ENCODE measurements at places on chromosomes 12 and 14.

DNA sequence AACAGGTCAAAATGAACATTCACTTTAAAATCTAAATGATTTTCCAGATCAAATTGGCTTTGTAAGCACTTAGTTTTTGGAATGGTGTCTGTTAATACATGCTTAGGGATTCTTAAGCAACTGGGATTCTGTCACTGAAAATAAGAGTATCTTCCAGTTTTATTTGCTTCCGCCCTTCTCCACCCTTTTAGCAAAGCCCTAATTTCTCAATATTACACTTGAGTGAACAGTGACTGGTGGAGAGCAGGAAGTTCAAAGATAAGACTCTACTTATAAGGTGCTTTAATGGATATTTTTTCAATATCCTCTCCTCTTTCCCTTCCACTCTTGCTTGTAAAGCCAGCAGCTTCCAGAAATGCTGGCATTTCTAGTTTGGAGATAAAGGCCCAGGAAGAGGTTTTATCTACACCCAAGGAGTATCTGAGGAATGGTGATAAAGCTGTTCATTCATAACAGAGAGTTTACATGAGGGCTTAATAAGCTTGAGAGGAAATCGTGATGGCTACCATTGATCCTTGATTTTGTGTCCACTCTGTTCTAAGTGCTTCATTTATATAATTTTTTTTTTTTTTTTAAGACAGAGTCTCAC lies 265.9 kb upstream of the PRICKLE1 start:
- DNase-seq = no peak

- no peak for DNase-seq
Measured at GRCh38 chr12:111112311-111113098, 192.1 kb upstream of the MYL2 start.

DNA sequence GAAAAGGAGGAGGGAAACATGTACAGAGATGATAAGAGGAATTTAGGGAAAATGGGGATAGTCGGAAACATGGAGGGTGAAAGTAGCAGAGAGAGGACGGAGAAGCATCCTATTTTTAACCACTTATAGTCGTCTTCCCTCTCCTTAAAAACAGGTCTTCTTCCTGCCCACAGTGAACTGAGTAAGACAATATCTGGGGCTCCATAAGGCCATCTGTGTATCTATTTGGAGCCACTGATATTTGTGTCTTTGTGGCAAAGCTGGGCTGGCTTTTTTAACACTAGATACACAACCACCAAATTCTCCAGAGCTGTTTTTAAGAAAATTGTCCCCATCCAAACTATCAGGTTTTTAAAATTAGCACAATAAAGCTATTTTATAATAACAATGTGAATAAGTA lies 109.5 kb upstream of the RAP1B start:
- no peak for DNase-seq

GRCh38 chr12:32811686-32812392 lies 56.1 kb upstream of the YARS2 start:
- DNase-seq = no peak

GRCh38 chr12:29301114-29301513 lies 79.9 kb downstream of the ERGIC2 start:
- no peak for DNase-seq

- peak; percentile 72 for DNase-seq
Measured at GRCh38 chr12:11553871-11554533, 95.5 kb upstream of the ETV6 start.

DNA sequence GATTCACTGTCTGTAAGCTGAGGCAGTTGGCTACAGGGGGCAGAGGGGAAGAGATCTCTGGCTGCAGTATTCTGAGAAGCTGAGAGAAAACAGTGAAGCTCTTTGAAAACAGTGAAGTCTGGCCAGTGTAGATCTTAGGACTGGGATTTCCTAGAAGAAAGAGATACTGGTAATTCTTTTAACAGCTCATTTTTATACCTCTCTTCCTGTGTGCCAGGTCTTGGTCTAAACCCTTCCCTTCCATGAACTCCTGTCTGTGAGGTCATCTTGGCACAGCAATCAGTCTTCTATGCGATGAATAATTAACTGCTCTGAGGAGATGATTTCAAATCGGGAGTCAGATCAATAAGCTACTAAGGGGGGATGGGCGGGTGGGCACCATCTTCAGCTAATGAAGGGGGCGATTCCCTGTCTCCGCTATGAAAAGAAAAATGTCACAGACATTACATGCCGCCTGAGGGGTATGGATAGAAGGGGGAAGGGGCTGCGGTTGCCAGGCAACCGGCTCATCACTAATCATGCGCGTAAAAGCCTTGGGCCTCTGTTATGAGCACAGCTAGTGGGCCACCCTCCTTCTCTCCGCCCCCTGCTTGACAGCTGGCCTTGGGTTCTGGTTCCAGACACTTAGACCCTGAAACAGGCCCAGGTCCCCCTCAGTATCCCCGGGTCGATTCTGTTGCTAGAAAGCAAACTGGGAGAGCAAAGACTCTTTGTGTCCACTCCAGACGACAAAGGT lies 75.3 kb upstream of the CEP83 start:
- DNase-seq = no peak

- DNase-seq = no peak
Measured at GRCh38 chr14:24605435-24606190, 3.9 kb downstream of the GZMH start.

GRCh38 chr12:25189656-25190055 lies 5.3 kb downstream of the DNAI7 start:
- no peak for DNase-seq

GRCh38 chr12:111270239-111270638 lies 98.7 kb downstream of the PHETA1 start:
- DNase-seq = no peak

DNA sequence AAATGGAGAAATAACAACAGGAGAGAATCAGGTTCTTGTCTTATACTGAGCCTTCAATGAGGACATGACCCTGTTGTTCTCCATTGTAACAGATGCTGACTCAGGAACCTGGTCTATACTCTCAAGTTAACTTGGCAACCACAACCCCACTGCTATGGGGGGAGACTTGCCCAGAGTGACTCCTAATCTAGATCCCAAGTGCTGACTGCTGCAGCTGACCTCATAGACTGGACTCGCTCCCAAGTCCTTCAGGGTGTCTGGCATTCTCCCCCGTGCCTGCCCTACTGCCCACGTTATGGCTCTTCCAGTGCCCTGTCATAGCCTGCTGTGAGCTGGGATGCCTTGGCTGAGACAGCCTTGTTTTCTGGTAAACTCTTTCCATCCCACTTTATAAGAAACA lies 37.1 kb downstream of the NID2 start:
- DNase-seq = peak; percentile 70

GRCh38 chr12:51815571-51815970 lies 32.9 kb downstream of the FIGNL2 start:
- no peak for DNase-seq

GRCh38 chr12:52091869-52092268 lies 12.4 kb downstream of the SMIM41 start:
- DNase-seq = no peak

- DNase-seq = peak; percentile 59
Measured at GRCh38 chr12:16347391-16348298, at the start of gene MGST1. MGST1 (plus strand) TSS chr12:16347645; CDS start chr12:16354253, 6,608 bp downstream.

DNA sequence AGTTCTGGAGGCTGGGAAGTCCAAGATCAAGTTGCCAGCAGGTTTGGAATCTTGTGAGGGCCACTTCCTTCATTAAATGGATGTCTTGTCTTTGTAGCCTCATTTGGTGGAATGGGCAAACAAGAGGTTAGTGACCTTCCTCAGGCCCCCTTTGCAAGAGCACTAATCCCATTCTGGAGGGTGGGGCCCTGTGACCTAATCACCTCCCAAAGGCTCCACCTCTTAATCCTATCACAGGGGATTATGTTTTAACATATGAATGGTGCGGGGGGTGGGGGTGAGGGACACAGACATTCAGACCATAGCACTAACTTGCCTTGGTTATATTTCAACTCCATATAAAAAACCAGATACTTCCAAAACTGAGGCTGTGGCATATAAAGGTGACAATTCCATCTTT lies 59.9 kb upstream of the PPP4R3A start:
- no peak for DNase-seq

DNA sequence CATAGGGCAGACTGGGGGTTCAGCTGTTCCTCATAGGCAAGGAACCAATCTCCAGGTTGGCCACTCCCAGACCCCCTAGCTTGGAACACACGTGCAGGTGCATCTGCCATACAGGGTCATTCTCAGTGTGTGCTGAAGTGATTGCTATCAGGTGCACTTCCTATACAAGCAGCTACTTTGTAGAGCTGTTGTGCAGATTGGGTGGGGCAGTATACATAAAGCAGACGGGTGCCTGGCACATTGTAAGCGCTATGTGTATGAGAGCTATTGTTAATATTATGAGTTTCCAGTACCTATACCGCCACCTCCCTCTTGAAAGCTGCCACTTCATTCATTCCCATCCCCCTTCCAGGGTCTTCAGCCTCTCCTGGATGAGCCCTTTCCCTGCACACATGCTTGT lies 17.3 kb downstream of the IRF2BPL start:
- DNase-seq = no peak
